Fibroblast of lung (primary cell): ENCODE measurements at places on chromosomes 4 and X. TPM values are rescaled to one million over a fixed set of nuclear protein-coding genes. Genes with fewer than 3 reads are reported as not detected.

The GABRG1 gene
- not detected in 2 replicates for total RNA-seq

The COX7B2 gene
- not detected in 2 replicates for total RNA-seq

The MAML3 gene
- total RNA-seq = 2.0 and 2.1 TPM in 2 replicates

The VCX3B gene
- not detected in 2 replicates for total RNA-seq

The KLF8 gene
- total RNA-seq = 1.0 and 3.0 TPM in 2 replicates

The TRAM1L1 gene
- total RNA-seq = 3.1 and 5.0 TPM in 2 replicates

The GAGE12E gene
- total RNA-seq = not detected in 2 replicates

The CAPN6 gene
- under 0.01 TPM in 1 of 2 replicates, not detected in the other for total RNA-seq

The CRMP1 gene
- total RNA-seq = 0.33 and 1.5 TPM in 2 replicates

The GPR173 gene
- 2.3 and 5.6 TPM in 2 replicates for total RNA-seq

The PPP1R2C gene
- total RNA-seq = not detected in 2 replicates

The SMIM10L2A gene
- 0.51 and 0.66 TPM in 2 replicates for total RNA-seq

The SLC49A3 gene
- 3.9 and 5.1 TPM in 2 replicates for total RNA-seq

The ADH1B gene
- 364 and 844 TPM in 2 replicates for total RNA-seq

The IGSF1 gene
- under 0.01 TPM in 1 of 2 replicates, not detected in the other for total RNA-seq

The SSX4 gene
- not detected in 2 replicates for total RNA-seq

The ITGB1BP2 gene
- 0.51 and 0.66 TPM in 2 replicates for total RNA-seq

The FAM53A gene
- 0.77 and 0.99 TPM in 2 replicates for total RNA-seq

The USP17L5 gene
- not detected in 2 replicates for total RNA-seq

The HSD17B10 gene
- total RNA-seq = 41.6 and 46.0 TPM in 2 replicates
